ENCODE measurements at places on chromosomes 16 and 17.

DNA sequence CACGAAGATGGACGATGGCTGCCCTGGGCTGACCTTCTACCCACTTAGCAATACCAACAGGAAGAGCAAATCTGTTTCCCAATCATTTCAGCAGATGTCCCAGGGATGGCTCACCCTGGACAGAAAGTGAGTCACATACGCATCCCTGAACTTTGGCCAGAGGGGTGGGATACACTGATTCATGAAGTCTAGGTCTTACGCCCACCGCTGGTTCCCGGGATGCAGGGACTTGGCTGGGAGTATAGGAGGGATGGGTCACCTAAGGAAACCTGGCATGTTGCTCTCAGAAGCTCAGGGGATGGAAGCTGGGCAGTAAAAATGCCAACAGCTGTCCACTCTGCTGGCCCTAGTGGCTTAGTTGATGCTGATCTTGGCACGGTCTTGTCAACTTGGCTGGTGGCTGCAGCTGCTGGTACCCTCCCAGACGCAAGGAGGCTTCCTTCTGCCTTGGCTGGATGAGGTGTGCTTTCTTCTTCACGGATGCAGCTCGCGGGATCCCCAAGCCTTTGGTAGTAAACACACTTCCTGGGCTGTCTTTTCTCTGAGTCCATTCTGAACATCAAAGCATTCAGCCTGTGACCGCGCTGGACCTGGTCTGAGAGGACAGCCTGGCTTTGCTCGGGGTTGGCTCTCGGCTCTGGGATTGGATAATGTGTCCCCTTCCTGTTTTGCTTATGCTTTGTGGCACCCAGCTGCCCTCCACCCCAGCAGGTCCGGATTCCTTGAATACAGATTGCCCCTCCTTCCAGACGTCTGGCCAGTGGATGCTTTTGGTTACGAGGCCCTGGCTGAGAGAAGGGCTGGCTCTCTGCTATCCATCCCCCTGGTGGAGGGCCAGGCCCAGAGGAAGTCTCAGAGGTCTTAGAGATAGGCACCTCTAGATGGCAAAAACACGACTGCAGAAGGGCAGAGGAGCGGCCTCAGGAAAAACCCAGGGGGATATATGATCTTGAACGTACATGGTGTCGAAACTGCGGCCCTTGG, 71.5 kb downstream of the RAP1GAP2 start:
- DNase-seq = no peak

- DNase-seq = peak; percentile 96
Observed at GRCh38 chr17:72631949-72632684, 460.4 kb downstream of the SLC39A11 start.

DNA sequence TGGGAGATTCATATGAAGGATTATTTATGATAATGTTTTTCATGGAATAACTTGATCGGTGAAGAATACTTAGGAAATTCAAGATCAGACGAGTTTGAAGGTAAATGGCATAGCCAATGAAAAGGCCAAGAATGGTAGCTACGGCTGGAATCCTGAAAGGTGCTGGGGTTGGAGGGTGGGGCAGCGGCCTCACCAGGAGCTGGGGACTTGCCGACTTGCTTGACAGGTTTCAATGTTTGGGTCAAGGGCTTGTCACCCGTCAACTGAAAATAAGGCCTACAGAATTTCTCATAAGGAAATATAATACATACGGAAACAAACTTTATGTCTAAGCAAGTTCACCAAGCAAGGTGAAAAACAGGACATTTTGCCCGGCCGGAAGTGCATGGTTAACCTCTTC, 9.9 kb downstream of the CRYM start:
- no peak for DNase-seq

DNA sequence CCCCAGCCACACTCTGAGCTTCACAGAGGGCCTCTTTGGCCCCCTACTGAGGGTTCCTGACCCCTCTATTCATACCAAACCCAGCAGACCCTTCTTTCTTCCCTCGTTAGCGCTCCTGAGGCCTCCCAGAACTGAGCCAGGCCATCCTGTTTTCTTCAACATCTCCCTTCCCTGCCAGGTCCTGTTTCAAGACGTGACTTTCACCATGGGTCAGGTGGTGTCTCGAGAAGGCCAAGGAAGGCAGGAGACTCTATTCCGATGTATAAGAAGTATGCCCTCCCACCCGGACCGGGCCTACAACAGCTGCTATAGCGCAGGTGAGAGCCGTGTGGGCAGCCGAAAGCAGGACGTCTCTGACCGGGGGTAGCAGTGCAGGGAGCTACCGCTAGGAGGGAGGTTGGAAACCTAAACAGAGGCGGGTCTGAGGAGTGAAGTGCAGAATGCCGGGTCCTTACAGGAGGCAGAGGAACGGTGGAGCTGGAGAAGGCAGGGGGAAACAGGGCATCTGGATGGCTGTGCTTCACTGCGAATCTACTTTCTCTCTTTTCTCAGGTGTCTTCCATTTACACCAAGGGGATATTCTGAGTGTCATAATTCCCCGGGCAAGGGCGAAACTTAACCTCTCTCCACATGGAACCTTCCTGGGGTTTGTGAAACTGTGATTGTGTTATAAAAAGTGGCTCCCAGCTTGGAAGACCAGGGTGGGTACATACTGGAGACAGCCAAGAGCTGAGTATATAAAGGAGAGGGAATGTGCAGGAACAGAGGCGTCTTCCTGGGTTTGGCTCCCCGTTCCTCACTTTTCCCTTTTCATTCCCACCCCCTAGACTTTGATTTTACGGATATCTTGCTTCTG, 1.3 kb upstream of the SENP3 start:
- DNase-seq = peak; percentile 90

- no peak for DNase-seq
Observed at GRCh38 chr16:58317608-58318152, 22.9 kb upstream of the PRSS54 start.

GRCh38 chr17:4738136-4739121, 1.2 kb upstream of the ZMYND15 start:
- DNase-seq = peak; percentile 35

DNA sequence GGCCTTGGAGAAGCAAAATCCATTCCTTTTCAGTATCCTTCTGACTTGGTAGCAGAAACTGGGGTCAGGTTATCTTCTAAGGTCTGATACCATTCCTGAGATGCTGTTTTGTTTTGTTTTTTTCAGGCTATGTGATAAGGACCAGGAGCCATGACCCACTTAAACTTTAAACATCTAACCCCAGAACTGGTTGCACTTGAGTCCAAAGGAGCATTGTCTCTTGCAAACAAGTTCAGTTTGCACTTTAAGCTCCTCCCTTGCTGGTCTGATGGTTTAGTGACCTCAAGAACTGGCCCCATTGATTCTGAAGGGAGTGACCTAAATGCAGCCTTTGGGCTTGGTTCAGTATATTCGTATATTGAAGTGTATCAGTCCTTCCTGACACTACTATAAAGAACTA, 75.2 kb downstream of the ERCC4 start:
- peak; percentile 29 for DNase-seq

DNA sequence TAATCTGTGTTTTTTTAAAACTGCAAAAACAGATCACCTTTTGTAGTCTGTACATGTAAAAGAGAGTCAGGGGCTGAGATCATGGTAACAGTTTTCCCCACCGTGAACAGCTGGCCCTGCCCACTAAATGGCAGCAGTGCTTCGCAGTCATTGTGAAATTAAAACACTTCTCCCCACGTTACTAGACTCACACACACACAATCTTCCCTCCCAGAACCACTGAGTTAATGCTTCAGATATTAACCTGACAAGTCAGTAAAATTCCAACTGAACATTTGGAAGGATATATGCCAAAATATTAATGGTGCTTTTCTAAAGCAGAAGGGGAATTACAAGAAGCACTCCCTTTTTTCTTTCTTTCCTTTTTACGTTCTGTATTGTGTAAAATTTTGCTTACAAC, 1.2 kb upstream of the CD300LG start:
- no peak for DNase-seq

- DNase-seq = no peak
Observed at GRCh38 chr17:6591599-6592158, 35.3 kb upstream of the PITPNM3 start.

GRCh38 chr17:81553616-81554181, 1.5 kb upstream of the FAAP100 start:
- DNase-seq = peak; percentile 90

- DNase-seq = no peak
Observed at GRCh38 chr16:68909099-68909733, 65.9 kb downstream of the TANGO6 start.

- DNase-seq = no peak
Observed at GRCh38 chr16:31400191-31400590, 7.1 kb downstream of the ITGAD start.

DNA sequence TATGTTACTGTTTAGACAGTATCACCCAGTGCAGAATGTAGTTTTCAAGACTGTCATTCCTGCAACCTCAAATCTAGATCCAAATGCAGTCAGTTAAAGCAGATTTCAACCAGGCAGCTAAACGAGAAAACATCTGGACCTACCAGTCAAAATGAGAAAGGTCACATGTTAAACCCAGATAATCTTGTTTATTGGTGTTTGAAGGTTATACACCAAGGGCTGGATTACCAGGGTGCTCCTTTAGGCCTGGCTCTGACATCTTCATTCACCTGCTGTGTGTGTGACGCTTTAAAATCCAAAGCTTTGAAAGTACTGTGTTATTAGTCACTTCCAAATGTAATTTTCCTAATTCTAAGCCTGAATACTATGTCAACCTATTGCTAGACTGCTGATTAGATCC, 54.9 kb downstream of the IKZF3 start:
- no peak for DNase-seq

GRCh38 chr16:26952411-26952810, 114.3 kb upstream of the C16orf82 start:
- DNase-seq = no peak

DNA sequence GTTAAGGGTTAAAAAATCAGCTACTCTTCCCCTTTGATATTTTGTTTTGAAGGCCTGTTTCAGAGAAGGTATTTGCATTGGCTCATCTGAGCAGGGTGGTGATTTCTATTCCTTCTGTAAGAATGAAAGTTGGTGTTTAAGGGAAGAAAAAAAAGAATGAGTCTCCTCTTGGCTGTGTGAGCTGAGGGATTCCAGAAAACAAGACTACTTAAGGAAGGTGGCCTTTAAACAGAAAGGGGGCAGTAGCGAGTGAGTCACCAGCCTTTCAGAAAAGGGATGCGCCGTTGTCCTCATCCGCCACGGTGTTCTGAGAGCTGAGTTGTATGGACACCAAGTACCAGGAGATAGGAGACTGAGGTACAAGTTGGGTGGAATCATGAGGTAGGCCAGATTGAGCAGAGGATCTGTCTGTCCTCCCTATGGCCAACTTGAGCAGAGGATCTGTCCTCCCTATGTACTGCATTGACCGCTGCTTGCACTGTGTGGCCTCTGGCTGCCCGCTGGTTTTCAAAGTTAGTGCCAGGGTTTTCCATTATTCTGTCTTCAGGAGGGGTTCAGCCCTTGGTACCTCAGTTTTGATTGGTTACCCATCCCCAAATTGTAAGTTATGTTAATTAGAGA, 8.2 kb downstream of the PRKCA start:
- DNase-seq = peak; percentile 20

GRCh38 chr17:72479113-72479512, 358.3 kb downstream of the SOX9 start:
- peak; percentile 68 for DNase-seq

GRCh38 chr17:65109990-65110680, 27.0 kb upstream of the RGS9 start:
- DNase-seq = no peak

- DNase-seq = no peak
Observed at GRCh38 chr17:39663688-39664580, 1.2 kb upstream of the TCAP start.

- DNase-seq = no peak
Observed at GRCh38 chr16:65576139-65576538, 454.3 kb upstream of the CDH11 start.

DNA sequence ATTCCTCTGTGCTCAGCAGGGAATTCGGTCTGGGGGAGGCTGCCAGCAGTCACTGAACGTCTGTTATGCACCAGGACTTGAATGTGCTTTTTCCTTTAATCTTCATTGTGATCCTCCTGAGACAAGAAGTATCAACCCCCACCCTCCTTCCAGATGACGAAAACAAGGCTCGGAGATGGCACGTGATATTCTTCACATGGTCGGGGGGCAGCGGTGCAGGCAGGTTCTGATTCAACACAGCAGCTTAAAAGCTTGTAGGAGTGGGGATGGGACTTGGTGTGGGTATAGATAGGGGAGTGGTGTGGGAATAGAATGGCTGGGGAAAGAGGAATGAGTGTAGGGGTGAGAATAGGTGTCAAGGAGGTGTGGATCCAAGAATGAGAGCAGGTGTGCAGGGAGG, 6.4 kb downstream of the NECAB2 start:
- no peak for DNase-seq

DNA sequence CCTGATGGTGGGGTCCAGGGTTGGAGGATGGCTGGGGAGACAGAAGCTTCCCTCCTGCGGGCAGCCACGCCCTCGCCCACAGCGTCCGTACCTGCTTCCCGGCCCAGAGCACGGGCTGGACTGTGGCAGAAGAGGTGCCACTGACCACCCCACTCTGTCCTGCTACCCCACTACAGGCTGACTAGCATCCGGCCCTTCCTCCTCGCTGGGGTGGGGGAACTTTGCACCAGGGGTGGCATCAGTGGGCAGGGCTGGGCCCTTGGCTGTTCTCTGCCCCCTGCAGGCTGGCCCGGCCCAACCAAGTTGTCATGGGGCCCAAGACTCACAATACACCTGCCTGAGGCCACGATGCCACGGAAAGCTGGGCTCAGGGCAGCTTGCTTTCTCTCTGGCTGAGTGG, 73.0 kb downstream of the KLHDC4 start:
- no peak for DNase-seq

- DNase-seq = no peak
Observed at GRCh38 chr16:75256059-75256571, 4.7 kb upstream of the BCAR1 start.

DNA sequence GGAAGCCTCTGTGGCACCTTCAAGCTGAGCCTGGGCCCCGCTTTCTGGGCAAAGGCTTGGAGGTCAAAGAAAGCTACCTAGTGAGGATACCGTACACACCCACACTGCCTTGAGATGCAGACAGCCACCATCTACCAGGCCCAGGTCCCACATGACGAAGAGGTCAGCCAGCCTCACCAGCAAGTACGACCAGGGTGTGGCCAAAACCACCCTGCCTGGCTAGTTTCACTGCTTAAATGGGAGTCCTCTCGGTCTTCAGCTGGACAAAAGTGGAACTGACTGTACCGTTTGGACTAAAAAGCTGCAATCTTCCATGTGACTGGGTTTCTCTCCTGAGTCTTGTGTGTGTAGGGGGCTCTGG, 21.6 kb downstream of the VASN start:
- no peak for DNase-seq

All from DMS53 (cell line).